ENCODE measurements at places on chromosomes 2 and 18.

GRCh38 chr2:7430869-7431641, 513.8 kb downstream of the RNF144A start:
- peak; percentile 41 for DNase-seq

- no peak for DNase-seq
Measured at GRCh38 chr18:5892823-5893431, 2.4 kb downstream of the TMEM200C start.

DNA sequence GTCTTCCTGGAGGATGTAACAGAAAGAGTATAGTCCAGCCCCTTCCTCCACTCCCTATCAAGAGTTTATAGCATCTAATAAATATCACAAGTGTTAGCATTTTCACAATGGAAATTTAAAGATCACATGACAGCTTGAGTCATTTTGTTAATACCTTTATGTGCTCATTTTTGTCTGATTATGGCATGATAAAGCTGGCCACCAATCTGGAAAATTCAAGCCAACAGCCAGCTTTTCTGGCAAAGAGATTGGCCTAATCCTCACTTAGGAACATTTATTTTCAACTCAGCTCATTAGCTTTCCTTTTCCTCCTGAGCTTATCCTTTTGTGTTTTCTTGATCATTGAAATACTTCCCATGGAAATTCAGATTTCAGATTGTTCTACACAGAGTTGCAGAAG, 262.9 kb upstream of the RBMS1 start:
- DNase-seq, result no peak

- no peak for DNase-seq
Measured at GRCh38 chr2:60581433-60582282, 28.2 kb upstream of the BCL11A start.

GRCh38 chr18:47110492-47111274, 39.6 kb downstream of the HDHD2 start:
- DNase-seq, result no peak

DNA sequence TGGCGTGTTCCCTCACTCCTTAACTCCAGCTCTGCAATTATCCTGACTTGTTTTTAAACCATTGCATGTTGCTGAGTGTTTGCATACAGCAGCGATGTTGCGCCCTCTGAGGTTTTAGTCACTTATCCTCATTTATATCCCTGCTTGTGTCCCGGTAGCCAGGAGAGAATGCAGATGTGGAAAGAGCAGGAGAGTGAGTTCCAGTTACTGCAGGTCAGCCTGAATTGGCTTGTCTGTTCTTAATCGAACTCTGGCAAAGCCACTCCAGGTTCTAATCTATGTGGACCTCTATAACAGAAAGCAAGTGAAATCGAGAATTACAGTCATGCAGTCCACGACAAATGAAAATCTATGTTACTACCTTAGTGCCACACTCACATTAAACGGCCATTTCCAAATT, 295.1 kb upstream of the REV1 start:
- DNase-seq, result peak; percentile 43

GRCh38 chr2:192159208-192159607, 35.5 kb downstream of the TMEFF2 start:
- no peak for DNase-seq

- no peak for DNase-seq
Measured at GRCh38 chr2:112915300-112916144, 4.6 kb downstream of the IL37 start.

DNA sequence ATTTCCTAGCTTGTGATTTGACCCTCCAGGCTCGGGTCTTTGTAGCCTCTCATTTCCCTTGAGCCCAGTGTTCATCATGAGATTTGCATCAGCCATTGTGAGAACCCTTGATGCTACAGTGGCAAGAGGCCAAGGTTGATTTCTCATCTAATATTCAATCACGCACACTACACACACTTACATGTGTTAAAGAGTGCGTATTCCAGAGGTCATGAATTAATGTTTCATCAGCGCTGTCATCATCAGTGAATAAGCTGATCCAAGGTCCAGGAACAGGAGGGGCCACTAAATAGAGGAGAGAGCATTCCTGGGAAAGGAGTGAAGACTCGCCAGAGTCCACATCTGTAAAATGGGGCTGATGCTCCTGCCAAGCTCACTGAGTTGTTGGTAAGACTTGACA, 276.1 kb upstream of the SIX2 start:
- DNase-seq, result no peak

All from NCI-H526 treated with DMSO at 0.1 percent for 48 hours (cell line).